ENCODE measurements at places on chromosomes 16 and 17.

DNA sequence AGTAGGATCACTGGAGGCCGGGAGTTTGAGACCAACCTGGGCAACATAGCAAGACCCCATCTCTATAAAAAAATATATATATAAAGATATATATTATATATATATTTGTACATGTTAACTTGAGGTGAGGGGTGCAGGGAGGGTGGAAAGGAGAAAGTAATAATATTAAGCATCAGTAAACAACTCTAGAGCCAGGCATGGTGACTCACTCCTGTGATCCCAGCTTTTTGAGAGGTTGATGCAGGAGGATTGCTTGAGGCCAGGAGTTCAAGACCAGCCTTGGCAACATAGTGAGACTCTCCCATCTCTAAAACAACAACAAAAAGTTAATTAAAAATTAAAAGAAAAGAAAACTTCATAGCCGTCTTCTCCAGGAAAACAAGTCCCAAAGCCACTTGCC lies 61.7 kb upstream of the SMURF2 start:
- no peak for DNase-seq

DNA sequence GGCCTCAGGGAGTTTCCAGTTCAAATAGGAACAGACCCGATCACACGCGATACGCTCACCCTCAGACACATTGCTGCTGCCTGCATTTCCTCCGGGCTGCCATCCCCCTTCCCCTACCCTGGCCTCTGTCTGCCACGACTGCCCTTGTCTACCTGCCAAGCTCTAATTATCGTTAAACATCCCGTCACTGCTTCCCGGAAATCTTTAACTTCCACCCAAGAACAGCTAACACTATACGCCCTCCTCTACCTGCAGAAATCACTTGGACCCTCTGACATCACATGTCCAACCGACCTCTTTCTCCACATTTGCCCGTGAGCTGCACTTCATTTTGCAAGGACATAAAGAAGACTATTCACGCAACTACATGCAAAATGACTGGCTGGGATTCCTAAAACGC lies 40.4 kb downstream of the ABAT start:
- no peak for DNase-seq

DNA sequence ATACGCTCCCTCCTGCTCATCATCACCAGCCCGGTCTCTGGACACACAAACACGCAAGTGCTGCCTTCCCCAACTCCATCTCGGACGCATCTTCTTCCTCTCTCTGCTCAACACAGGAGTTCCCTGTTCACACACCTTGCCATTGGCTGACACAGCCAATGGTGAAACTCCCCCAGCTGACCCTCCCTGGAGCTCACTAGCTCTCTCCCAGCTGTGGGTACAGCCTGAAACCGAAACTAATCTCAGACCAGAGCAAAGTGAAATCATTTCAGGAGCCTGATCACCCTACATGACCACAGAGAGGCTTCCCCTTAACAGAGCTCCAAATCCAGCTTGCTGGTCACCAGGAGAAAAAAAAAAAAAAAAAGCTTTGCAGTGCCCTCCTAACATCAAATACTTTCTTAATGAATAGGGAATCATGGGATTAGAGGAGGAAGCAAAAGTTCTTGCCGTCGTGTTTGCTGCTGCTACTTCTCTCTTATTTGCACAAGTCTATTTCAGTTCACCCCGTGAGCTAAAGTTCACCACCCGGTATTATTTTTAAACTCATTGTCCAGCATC lies 8.3 kb downstream of the CUEDC1 start:
- DNase-seq = peak; percentile 56

- no peak for DNase-seq
These were observed 11.6 kb upstream of the CBFB start for GRCh38 chr16:67017421-67017750.

DNA sequence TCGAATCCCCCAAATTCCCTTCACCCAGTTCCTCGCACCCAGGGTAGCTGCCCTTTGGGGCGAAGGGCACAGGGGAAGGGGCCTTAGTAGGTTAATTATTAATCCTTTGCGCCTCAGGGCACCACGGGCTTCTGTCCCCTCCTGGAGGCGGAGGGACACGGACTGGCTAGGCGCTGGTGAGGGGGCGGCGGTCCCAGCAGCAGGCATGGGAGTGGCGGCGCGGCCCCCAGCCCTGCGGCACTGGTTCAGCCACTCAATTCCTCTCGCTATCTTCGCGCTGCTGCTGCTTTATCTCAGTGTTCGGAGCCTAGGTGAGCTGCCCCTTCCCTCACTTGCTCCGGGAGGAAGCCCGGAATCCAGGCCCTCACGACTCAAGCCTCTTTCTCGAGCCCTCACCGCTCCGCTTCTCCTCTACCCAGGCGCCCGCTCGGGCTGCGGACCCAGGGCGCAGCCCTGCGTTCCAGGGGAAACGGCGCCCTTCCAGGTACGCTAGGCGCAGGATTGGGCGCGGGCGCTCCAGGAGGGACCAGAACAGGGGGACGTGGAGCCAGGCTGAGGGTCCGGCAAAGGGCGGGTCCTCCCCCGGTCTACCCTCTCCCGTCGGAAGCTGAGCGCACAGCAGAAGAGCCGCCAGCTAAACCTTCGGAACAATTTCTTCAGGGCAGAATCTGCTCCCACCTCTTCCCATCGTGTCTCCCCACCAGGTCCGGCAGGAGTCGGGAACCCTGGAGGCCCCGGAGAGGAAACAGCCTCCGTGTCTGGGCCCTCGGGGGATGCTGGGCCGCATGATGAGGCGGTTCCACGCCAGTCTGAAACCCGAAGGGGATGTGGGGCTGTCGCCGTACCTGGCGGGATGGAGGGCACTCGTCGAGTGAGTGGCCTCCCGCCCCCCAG lies at the start of gene GLTPD2:
TSS of gene GLTPD2 (plus strand) at position 158 of the 894 bp plus-strand sequence. CDS start at position 206, 48 bp downstream.
- no peak for DNase-seq

DNA sequence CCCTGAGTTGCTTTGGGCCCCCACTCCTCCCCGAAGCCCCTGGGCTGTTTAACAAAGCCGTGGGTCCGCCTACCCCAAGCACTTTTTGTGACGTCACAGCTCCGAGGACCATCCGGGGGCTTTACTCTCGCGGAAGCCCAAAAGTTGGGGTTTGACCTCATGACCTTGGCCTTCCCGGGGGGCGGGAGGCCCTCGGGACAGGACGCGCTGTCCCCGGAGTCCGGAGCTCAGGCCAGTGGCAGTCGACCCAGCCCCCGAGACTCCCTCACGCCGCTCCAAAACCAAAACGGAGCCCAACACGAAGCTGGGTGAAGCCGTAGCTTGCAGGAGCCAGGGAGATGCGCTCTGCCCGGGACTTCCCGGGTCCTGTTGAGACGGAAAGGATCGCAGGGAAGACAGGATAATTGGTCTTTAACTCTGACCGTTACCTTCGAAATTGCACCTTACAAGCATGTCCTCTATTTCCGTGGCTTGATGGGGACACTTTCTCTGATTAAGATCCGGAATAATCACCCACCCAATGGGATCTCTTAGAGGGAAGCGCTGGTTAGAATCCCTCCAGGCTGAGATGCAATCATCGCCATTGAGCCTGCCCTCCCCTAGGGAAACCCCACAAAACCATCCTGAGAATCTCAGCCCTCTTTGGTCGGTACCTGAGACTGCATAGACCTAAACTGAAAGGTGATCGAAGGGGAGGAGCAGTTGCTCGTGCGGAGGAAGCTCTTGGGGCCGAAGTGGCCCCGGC lies 4.9 kb upstream of the SOX9 start:
- DNase-seq = no peak

GRCh38 chr17:77884019-77884418 lies 74.5 kb upstream of the TNRC6C start:
- peak; percentile 49 for DNase-seq
